Activated B cell treated with CpG ODN at 0.5 μM for 24 hours (primary cell): ENCODE measurements at places on chromosomes 1 and 21.

DNA sequence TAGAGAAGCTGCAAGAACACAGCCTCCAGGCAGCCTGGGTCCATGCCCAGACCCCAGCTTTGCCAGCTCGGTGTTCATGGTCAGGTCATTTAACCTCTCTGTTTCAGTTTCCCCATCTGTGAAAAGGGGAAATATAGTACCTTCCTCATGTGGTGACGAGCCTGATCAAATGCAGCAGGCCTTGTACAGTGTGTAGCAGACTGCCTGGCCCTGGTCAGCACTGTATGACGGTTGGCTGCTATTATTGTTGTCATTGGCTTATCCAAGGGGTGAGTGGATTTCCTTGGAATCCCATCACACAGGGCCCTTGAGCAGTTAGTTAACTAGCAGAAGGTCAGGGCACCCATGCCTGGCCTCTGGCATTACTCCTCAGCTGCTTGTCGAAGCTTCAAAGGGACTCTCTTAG, 6.6 kb upstream of the TMEM51 start:
- peaks cover 17% of the 10 kb centered on the region for H3K27me3 ChIP-seq
- H3K36me3 ChIP-seq = no peaks in the 10 kb centered on the region
- no peak overlapping the region for H3K4me3 ChIP-seq
- DNase-seq = no peak

DNA sequence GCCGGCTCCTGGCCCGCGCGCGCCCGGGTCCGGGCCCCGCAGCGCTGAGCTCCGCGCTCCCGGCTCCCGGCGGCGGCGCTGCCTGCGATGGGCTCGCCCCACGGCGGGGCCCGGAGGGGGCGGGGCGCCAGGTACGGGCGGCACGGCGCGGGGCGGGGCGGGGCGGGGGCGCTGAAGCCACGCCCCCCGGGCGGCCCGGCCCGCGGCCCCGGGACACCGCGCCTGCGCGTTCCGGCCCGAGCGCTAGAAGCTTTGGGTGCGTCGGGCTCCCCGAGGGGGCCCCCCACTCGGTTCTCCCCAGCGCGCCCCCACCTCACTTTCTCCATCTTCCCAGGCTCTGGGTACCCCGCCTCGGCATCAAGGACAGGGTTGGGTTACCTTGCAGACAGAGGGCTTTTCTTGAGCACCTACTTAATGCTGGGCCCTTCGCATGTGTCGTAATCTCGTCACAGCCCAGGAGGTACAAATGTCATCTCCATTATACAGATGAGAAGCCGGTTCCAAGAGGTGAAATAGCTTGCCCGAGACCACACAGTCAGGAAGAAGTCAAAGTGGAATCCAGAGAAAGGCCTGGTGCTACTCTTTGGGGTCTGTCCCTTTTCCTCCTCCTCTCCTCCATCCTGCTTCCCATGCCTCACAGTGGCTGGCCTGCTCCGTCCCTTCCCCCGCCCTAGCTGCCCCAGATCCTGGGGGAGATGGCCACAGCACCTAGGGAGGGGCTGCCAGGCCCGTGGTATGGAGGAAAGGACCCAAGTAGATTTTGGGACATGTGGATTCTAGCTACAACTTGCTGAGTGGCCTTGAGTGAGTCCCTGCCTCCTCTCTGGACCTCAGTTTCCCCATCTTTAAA, 46.5 kb downstream of the RAP1GAP start:
- no peak overlapping the region for H3K27ac ChIP-seq
- peak overlapping the region; percentile 75 for H3K4me3 ChIP-seq
- no peaks in the 10 kb centered on the region for H3K36me3 ChIP-seq
- peaks cover 9% of the 10 kb centered on the region for H3K4me1 ChIP-seq

DNA sequence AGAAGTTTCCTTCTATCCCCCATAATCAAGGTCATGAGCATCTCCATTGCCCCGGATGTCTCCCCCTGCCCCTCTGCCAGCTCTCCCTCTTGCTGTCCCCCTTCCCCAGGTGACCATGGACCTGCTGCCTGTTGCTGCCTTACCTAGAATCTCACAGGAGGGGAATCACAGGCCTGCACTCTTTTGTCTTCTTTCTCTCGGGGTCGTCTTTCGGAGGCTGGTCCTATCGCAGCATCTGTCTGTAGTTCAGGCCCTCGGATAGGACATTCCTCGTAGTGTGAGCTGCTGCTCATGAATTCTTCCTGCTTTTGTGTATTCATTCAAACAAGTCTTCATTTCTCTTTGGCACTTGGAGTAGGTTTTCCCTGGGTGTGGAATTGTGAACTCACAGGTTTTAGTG, 39.9 kb upstream of the ACTRT2 start:
- peak; percentile 4 for DNase-seq
- no peak overlapping the region for H3K27ac ChIP-seq
- no peaks in the 10 kb centered on the region for H3K27me3 ChIP-seq
- H3K4me3 ChIP-seq = no peak overlapping the region

DNA sequence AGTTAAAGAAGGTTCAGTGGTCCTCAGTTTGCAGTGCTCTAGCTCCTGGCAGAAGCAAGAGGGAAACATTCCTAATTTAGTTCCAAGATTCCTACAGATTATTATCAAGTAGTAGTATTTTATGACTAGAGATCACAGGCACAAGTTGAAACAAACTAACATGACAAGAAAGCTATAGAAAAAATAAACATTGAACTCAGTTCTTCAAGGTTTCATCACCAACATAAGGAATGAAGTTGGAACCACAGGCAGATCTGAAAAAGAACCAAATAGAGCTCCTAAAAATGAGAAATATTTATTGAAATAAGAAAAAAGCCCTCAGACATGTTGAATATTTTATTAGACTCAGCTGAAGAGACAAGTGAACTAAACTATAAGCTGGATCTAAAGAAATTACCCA, 40.6 kb downstream of the PDC start:
- H3K27ac ChIP-seq = no peak overlapping the region
- DNase-seq = no peak
- H3K27me3 ChIP-seq = no peaks in the 10 kb centered on the region
- H3K36me3 ChIP-seq = peaks cover 25% of the 10 kb centered on the region
- H3K4me1 ChIP-seq = no peaks in the 10 kb centered on the region

- H3K4me3 ChIP-seq = no peak overlapping the region
- DNase-seq = no peak
- H3K36me3 ChIP-seq = no peaks in the 10 kb centered on the region
- H3K4me1 ChIP-seq = no peaks in the 10 kb centered on the region
- H3K27me3 ChIP-seq = no peaks in the 10 kb centered on the region
Observed at GRCh38 chr1:97352936-97353382, 567.9 kb downstream of the DPYD start.

DNA sequence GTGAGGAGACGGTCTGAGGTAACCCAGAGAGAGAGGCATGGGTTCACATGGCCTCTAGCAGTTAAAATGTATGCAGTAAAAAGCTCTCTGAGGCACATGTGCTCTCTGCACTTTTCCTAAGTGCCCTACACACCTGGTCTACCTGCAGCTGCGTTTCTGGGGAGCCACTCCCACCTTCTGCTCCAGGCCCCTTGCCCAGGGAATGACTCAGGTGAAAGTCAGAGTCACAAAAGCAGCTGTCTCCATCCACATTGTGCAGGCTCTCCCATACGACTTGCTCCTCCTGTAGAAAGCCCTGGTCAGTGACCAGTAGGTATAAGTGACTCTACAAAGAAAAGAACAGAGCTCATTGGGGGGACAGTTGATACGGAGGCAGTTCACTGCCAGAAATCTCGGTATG, 8.8 kb downstream of the MINDY1 start:
- no peak overlapping the region for H3K27ac ChIP-seq
- H3K4me3 ChIP-seq = no peak overlapping the region
- no peak for DNase-seq
- peaks cover 5% of the 10 kb centered on the region for H3K4me1 ChIP-seq
- no peaks in the 10 kb centered on the region for H3K27me3 ChIP-seq
- peaks cover 33% of the 10 kb centered on the region for H3K36me3 ChIP-seq

GRCh38 chr21:24941316-24942185, 665.7 kb downstream of the MRPL39 start:
- no peak overlapping the region for H3K4me3 ChIP-seq
- H3K36me3 ChIP-seq = no peaks in the 10 kb centered on the region
- no peak overlapping the region for H3K27ac ChIP-seq
- no peaks in the 10 kb centered on the region for H3K27me3 ChIP-seq
- no peaks in the 10 kb centered on the region for H3K4me1 ChIP-seq
- no peak for DNase-seq

DNA sequence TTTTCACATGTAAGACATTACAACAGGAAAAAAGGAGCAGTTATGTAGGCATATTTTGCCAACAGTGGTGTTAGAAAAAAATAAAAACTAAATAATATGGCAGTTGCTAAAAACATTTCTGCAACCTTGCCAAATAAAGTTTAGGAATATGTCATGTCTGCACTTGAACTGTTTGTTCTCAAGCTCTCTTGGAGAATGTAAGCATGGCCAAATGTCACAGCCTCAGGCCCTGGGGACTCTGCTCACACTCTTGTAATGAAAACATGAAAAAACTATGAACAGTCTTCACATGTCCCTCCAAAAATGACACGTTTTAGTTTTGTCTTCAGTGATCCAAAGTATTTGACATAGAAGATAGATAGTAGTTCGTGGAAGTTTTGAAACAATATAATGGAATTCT, 753.3 kb downstream of the LTN1 start:
- no peaks in the 10 kb centered on the region for H3K36me3 ChIP-seq
- no peaks in the 10 kb centered on the region for H3K27me3 ChIP-seq
- no peak for DNase-seq
- no peak overlapping the region for H3K4me3 ChIP-seq
- no peaks in the 10 kb centered on the region for H3K4me1 ChIP-seq

- no peak overlapping the region for H3K27ac ChIP-seq
- H3K4me1 ChIP-seq = no peaks in the 10 kb centered on the region
Observed at GRCh38 chr1:31361607-31362006, 11.3 kb downstream of the FABP3 start.

DNA sequence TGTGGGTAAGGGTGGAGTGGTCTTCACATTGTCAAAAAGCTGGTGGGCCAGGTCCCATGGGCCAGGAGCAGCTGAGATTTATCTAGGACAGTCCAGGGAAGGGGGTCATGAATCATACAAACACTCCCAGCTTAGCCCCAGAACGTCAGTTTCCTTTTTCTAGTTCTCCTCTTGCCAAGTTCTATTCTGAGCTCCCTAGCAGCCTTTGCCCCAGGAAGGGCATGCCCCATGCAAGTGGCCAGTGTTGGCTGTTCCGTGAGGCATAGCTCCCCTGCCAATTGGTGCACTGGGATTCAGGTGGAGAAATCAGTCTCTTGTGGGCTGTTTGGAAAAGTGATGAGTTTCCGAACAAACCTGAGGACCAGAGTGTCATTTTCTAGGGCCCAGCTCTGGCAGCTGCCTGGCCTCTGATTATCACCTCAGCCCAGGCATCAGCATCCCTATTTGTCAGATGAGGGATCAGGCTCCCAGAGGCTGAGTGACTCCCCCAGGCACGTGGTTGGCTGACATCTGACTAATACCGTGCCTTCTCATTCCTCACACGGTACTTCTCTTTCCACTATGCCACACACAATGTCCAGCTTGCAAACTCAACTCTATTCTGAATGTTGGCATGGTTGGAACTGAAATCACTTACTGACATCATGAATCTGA, 14.2 kb upstream of the MYOM3 start:
- DNase-seq = no peak
- H3K4me3 ChIP-seq = no peak overlapping the region
- H3K27me3 ChIP-seq = peaks cover 3% of the 10 kb centered on the region
- H3K27ac ChIP-seq = no peak overlapping the region
- peaks cover 3% of the 10 kb centered on the region for H3K36me3 ChIP-seq
- H3K4me1 ChIP-seq = no peaks in the 10 kb centered on the region

GRCh38 chr21:41956926-41957729, 3.3 kb upstream of the C2CD2 start:
- H3K4me3 ChIP-seq = no peak overlapping the region
- no peak overlapping the region for H3K27ac ChIP-seq
- DNase-seq = no peak

DNA sequence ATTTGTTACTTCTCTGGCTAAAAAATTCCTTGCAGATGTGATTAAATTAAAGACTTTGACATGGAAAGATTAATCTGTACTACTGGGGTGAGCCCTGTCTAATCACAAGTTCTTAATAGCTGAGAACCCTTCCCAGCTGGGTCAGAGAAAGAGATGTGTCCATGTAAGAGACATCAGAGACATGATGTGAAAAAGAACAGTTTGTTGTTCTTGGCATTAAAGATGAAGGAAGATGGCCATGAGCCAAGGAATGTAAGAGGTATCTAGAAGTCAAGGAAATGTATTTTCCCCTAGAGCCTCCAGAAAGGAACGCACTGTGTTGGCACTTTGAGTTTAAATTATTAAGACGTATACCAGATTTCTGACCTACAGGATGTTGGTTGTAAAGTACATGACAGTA, 1271.5 kb upstream of the PRMT6 start:
- H3K4me3 ChIP-seq = no peak overlapping the region
- no peaks in the 10 kb centered on the region for H3K27me3 ChIP-seq
- H3K36me3 ChIP-seq = no peaks in the 10 kb centered on the region

DNA sequence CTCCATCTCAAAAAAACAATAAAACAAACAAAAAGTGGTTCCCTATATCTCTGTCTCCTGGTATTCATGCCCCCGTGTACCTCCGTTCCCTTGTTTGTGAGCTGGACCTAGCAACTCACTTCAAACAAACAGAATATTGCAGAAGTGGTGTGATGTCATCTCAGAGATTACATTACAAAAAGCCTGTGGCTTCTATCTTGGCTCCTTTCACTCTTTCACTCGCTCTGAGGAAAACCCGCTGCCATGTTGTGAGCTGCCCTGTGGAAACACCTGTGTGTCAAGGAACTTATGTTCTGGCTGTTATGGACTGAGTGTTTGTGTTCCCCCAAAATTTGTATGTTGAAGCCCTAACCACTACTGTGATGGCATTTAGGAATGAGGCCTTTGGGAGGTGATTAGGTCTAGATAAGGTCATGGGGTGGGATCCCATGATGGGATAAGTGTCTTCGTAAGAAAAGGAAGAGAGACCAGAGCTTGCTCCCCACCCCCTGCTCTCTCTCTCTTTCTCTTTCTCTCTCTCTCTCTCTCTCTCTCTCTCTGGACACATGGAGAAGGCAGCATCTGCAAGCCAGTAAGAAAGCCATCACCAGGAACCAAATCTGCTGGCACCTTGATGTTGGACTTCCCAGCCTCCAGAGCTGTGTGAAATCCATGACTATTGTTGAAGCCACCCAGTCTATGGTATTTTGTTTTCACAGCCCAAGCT, 7.4 kb upstream of the HYI start:
- H3K27ac ChIP-seq = no peak overlapping the region
- peaks cover 14% of the 10 kb centered on the region for H3K27me3 ChIP-seq
- no peak for DNase-seq
- H3K36me3 ChIP-seq = no peaks in the 10 kb centered on the region

- H3K27ac ChIP-seq = peak overlapping the region; percentile 53
- no peak for DNase-seq
Observed at GRCh38 chr21:44816761-44817505, 929 bp downstream of the SUMO3 start.

GRCh38 chr1:51217101-51217500, 19.0 kb upstream of the RNF11 start:
- no peak for DNase-seq
- H3K4me3 ChIP-seq = no peak overlapping the region
- no peaks in the 10 kb centered on the region for H3K36me3 ChIP-seq
- H3K4me1 ChIP-seq = peaks cover 10% of the 10 kb centered on the region

DNA sequence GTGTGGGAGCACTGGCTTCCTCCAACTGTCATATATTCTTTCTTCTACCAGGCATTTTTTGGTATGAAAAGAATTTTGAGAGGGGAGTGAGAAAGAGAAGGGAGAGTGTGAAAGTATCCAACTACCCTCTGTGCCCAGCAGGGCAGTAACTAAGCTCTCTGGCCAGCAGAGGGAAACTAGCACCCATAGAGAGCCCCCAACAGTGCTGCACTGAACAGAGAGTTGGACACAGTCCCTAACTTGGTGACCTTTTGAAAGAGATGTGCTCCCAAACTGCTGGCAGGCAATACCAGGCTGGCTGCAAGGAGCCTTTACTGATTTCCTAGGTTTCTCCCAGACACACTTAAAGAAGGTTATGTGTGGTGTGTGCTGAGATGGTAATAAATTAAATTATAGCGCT, 118.8 kb upstream of the PBX1 start:
- H3K27me3 ChIP-seq = no peaks in the 10 kb centered on the region
- no peak for DNase-seq
- H3K4me3 ChIP-seq = no peak overlapping the region
- no peaks in the 10 kb centered on the region for H3K4me1 ChIP-seq
- no peak overlapping the region for H3K27ac ChIP-seq
